Left ventricle myocardium inferior (tissue), 1 donor: ENCODE measurements at places on chromosomes 1 and 21. TPM values are rescaled to one million over a fixed set of nuclear protein-coding genes. Genes with fewer than 3 reads are reported as not detected.

The DENND2D gene
- 1.8 TPM for total RNA-seq

- DNase-seq, result no peak
Observed at GRCh38 chr1:61481315-61481715, 243.6 kb downstream of the TM2D1 start.

- no peak for DNase-seq
Observed at GRCh38 chr1:53860967-53861411, 22.9 kb upstream of the NDC1 start.

The TSTD1 gene
- total RNA-seq, result 13.4 TPM
